ENCODE measurements at places on chromosomes 4 and X.

DNA sequence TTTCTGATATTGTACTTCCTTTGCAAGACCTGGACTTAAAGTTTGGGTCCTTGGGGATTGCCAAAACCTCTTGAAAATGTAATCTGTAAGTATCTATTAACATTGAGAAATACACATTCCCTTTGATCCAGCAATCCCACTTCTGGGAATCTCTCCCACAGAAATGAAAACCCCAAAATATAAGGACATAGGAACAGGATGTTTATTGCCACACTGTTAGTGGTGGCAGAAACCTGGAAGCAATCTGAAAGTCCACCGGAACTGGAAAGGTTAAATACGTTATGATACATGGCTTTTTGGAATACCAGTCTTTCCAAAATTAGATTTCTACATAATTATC, 71.2 kb upstream of the STX18 start:
- no peak for DNase-seq

DNA sequence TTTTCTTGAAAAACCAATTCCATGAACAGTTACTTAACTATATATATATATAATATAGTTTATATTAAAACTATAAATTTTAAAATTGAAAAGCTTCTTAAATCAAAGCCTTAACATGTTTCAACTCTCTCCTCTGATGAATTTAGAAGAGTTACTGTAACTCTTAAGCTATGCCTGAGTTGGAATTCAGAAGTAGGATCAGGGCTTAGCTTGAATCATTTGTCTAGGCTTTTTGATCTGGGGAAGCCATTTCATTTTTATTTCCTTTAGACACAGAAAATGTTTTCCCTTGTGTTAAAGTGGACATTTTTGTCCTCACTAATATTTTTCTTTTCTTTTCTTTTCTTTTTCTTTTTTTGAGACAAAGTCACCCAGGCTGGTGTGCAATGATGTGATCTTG, 40.4 kb upstream of the PDLIM5 start:
- DNase-seq = no peak

- DNase-seq = peak; percentile 93
Observed at GRCh38 chr4:26048378-26048882, 134.4 kb downstream of the SMIM20 start.

DNA sequence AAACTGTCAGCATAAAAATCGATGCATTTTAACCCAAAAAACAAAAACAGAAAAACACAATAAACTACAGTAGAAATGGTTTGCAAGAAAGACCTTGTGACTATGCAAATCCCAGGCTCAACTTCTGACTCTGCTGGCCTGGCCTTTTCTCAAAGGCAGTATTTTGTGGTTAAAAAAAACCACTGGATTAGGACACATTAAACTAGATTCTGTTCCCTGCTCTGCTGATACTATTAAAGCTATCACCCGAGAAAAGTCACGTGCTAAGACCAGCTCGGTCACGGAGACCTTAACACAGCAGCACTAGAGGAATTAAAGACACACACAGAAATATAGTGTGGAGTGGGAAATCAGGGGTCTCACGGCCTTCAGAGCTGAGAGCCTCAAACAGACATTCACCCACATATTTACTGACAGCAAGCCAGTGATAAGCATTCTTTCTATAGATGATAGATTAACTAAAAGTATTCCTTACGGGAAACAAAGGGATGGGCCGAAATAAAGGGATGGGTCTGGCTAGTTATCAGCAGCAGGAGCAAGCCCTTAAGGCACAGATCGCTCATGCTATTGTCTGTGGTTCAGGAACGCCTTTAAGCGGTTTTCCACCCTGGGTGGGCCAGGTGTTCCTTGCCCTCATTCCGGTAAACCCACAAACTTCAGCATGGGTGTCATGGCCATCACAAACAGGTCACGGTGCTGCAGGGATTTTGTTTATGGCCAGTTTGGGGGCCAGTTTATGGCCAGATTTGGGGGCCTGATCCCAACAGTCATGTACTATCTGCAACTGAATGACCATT, 16.1 kb downstream of the CBR4 start:
- DNase-seq = no peak

GRCh38 chr4:136203199-136203598, 1329.1 kb downstream of the PCDH18 start:
- no peak for DNase-seq

DNA sequence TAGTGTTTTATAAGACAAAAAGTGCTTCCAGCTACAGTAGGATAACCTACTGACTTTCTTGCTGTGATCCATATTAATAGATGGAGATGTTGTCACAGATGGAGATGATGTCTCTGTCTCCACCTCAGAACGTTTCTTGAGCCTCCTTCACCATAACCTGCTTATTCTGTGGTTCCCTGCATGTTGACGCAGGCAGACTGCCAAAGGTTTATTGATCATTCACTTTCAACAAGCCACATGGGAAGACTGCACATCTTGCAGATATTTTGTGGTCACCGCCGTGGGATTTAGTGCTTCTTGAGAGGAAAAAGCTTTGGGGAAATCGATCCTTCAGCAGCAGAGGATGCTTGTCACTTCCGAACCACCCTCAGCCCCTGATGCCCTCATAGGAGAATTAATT, 943.0 kb upstream of the PRKX start:
- DNase-seq = no peak

DNA sequence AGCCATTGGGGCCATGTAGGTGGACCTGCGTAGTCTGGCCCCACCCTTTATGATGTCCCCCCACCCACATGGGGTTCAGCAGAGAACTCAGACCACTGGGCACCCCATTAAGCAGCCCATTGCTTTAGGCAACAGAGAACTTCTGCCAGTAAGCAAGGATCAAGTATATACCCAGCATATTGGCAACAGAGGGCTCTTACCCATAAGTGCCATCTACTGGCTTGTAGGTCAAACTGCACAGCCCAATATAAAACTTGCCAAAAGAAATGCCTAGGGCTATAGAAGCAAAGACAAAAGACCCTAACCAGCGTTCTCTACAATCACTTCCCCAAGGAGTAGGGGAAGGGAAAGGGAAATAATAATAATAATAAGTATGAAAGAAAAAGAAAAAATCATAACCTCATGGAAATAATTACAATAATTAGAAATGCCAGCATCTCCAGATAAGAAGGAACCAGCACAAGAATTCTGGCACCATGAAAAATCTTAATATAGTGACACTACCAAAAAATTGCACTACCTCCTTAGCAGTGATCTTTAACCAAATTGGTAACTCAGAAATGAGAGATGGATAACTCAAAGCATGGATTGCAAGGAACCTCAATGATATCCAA, 1090.7 kb downstream of the FAT4 start:
- peak; percentile 64 for DNase-seq

- peak; percentile 21 for DNase-seq
Observed at GRCh38 chrX:10926404-10926803, 184.7 kb upstream of the HCCS start.

- no peak for DNase-seq
Observed at GRCh38 chr4:155535802-155536454, 130.7 kb upstream of the GUCY1A1 start.

DNA sequence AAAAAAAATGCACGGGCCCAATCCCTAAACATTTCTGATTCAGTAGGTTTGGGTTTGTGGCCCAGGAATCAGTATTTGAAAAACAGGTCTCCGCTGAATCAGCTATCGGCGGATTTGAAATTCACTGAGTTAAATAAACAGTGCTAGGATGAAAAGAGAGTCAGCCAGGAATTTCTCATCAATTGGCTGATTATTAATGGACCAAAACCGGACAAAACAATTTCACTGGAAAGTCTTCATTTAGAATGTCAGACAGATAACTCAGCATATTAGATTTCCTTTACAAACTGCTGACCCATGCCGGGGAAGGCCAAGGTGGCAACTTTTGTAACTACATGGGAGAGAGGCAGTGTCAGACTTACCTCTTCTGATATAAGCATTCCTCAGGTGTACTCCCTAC, 99.4 kb upstream of the LSM6 start:
- no peak for DNase-seq

DNA sequence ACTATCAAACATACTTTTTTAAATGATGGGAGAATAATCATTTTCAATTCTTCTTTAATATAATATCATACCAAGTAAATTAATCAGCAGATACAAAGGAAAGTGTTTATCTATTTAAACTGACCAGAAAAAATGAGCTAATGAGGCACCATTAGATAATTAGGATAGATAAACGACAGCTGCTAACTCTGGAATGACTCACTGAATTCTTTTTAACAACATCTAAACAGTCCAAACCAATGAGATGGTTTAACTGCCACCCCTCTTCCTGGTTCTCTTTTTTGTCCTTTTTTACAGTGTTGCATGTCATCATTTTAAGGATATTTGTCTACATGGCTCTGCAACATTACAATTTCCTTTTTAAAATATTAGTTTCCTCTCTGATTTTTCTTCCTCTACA, 41.6 kb downstream of the UNC5C start:
- DNase-seq = no peak

DNA sequence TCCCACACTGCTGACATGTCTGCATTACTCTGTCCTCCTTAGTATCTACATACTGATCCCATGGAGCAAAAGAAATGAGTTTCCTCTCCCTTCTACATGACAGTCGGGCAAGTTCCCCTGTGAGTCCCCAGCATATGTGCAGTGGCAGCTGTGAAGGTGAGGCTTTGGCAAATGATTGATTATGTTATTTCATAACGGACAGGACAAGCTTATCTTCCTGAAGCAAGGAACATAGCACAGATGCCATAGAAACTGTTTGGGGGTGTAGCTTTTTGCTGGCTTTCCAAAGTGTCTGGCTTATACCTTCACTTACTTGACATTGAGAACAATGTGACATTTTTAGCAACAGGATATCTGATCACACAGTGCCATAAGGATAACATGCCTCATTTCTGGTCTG, 136.8 kb upstream of the PDLIM3 start:
- DNase-seq = no peak

- no peak for DNase-seq
Observed at GRCh38 chr4:17317526-17317925, 194.4 kb downstream of the QDPR start.

DNA sequence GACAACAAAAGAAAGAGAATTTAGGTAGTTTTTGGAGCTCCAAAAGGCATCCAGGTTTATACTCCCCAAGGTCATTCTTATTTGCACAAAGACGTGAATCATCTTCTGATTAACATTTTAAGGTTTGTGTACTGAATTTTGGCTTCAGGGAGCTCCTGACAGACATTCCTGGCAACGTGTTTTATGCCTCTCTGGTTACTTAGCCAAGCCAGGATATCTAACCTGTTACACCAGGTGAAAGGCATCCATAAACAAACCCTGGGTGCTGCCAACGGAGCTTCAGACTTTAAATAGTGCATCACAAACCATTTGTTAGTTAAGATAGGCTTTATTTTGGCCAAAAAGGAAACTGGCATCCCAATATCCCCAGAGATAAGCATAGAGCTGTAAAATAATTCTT, 997.3 kb downstream of the ARAP2 start:
- no peak for DNase-seq

DNA sequence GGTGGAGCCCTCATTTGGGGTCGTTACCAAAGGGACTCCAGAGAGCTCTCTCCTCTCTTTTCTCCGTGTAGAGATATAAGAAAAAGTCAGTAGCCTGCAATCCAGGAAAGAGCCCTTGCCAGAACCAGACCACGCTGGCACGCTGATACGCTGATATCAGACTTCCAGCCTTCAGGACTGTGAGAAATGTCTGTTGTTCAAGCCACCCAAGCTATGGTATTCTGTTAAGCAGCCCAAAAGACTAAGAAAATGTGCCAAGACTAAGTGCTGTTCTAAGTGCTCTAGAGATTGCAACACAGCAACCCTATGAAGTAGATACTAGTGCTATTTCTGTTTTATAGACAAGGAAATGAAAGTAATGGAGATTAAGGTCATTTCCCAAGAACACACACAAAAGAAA, 205.7 kb downstream of the CAMK2D start:
- peak; percentile 58 for DNase-seq

GRCh38 chr4:101693842-101694398, 96.6 kb upstream of the BANK1 start:
- DNase-seq = no peak

DNA sequence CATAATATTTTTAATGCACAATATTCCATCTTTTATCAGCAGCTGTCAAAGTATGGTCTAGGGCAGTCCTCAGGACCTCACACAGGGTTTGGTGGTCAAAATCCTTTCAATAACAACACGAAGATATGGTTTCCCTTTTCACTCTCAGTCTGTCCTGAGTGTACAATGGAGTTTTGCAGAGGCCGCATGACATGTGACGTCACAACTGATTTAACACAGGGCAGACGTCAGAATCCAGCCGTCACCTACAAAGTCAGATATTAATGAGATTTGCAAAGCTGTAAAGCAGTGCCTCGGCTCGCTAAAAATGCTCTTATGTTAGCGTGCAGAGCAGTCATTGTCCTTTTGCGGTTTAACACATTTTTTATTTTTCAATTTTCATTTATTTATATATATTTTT, 12.5 kb downstream of the ABLIM2 start:
- DNase-seq = no peak

GRCh38 chr4:118834960-118835569, 861 bp downstream of the SEC24D start:
- peak; percentile 87 for DNase-seq

DNA sequence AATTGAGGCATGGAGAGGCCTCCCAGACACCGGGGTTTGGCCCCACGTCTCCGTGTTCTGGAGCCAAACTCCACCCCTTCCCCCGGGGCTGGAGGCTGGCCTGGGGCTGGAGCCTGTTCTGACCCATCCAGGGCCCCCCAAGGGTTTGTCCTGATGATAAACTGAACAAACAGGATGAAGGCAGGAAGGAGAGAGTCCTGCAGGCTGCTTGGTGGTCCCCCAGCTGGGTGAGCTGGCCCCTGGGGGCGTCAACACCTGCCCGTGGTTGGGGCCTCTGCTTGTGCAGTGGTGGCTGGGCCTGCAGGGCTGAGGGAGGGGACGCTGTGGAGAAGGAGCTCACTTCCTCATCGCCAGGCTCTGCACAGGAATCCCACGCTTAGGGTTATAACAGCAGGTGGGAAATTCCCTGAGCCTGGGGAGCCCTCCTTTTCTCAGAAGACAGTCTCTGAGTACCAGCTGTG, 2.3 kb downstream of the SH3TC1 start:
- no peak for DNase-seq

GRCh38 chrX:63530654-63531053, 179.5 kb upstream of the SPIN4 start:
- DNase-seq = no peak
